ENCODE measurements at places on chromosomes 5 and 9.

- DNase-seq, result no peak
Observed at GRCh38 chr5:168766426-168766700, 187.2 kb upstream of the PANK3 start.

DNA sequence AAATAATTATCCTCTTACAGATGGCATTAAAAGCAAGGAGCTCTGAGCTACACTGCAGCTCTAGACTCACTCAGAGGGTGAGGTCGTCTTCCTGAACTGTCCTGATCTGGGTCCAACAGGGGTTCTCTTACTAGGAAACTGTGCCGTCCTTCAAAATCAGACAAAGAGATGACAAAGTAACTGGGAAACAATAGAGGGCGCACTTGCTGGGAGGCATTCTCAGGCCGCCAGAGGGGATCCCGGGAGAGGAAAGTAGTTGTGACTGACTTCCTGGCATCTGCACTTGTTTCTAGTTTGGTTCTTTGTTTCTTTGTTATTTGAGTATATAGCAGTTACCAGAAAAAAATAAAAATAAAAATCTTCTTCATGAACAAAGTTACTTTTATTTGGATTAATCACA is 142.9 kb upstream of the MSX2 start:
- DNase-seq, result no peak

DNA sequence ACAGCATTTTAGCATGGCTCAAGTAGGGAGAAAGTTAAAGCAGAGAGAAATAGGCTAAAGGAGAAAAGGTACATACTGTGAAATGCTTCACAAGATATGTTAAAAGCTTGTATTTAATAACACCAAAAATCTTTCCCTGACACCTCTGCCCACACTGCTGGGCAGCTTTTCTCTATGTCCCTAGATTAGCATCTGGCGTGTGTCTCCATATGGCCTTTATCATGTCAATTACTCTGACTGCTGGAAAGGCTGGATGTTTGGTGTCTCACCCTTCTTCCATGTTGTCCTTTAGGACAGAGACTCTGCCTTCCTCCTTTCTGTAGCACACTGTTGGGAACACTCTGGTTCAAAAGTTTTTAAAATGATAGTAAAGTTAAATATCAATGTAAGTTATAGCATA is 122.5 kb downstream of the OXCT1 start:
- no peak for DNase-seq

DNA sequence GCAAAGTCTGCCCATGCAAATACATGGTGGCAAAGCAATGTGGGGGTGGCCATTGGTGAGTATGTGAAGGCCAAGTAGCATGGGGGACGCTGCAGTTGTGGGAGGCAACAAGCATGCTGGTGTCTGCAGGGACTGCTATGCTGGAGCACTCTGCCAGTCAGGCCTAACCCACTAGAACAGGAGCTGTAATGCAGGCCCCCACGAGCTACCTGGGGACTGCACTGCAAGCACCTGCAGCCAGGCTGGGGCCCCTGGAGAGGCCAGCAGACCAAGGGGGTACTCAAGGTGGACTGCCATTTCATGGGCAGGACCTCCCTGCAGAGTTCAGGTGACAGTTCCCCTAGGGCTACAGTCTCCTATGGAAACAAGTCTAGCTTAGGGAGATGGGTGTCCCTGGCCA is 183.8 kb upstream of the PDE4D start:
- no peak for DNase-seq

GRCh38 chr9:136511670-136512592 is 29.1 kb upstream of the SEC16A start:
- DNase-seq, result no peak

DNA sequence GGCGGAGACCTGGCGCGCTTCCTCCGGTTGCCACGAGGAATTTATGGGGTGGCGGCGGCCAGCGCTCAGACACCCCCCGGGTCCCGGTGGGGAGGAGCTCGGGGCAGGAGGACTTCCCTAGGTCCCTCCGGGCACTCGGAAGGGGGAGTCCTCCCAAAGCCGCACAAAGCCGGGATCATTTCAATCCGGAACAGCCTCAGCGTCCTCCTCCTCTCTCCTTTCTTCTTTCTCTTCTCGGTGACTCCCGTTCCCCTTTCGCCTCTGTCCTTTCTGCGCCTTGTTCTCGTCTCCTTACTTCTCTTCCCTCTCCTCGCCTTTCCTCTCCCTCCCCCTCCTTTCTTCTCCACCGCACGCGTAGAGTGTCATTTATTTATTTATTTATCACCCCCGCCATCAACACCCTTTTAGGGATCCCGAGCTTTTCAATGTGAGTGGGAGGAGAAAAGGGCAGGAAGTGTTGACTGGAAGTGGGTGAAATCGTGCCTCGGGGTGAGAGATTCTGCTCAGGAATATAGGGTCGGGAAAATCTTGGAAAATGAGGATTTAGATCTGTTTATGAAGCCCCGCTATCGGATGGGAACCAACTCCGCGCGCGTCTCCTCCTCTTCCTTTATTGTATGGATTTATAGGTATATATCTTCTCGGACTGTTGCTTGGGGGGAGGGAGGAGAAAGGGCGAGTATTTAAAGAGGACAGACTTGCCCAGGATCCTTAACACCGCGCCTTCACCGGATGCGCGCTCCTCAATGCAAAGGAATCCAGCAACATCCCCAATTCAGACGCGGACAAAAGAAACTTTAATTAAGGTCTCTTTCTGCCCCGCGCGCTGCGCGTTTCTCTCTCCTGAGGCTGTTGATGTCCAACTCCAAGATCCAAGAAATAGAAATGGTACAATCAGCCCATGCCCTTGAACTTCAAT is 2.0 kb upstream of the ZNF462 start:
- DNase-seq, result no peak

All from stimulated activated CD8-positive, alpha-beta memory T cell treated with anti-CD3 and anti-CD28 coated beads, Interleukin-12 subunit alpha, Interleukin-12 subunit beta, amount 100 ng/mL, for 1 hour (primary cell).